Gastrocnemius medialis (tissue), 4 donors: ENCODE measurements at places on chromosomes 7 and 10. TPM values are rescaled to one million over a fixed set of nuclear protein-coding genes. Genes with fewer than 3 reads are reported as not detected.

DNA sequence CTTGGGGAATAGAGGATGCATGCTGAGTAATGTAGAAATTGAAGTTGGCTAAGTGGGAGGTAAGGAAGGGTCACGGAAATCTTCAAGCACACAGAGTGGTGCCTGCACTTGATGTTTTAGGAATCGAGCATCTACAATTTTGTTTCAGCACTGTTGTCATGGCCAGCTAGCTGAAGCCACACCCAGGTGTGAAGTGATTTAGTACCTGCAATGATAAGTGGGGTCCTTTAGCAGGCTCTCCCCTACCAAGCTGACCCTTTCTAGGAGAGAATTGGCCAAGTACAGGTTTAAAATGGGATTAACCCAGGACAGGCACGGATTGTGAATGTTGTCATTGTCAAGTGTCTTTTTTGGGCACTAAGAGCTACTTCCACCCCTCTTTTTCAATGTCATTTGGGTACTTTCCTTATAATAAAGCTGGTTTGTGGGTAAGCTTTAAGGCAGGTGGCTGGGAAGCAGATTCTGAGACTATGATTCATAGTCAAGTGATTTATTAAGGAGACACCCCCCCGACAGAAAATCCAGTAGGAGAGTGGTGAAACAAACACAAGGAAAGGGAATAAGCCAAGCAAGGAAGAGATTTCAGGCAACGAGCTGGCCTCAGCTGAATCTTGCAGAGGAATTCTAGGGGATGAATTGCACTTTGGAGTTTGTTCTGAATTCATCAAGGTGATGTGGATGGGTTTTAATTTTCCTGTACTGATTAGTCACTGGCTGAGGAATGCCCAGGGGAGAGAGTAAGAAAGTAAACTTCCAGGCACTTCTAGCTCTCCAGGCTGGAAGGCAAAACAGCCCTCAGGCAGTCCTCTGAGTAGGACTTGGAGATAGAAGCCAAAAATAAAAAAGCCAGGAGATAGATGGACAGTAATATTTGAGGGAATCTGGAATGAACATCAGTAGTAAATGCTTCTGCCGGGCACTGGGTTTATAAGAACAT, 1128.4 kb downstream of the SORCS3 start:
- DNase-seq: no peak

GRCh38 chr10:116385994-116386809, 41.4 kb upstream of the PNLIPRP3 start:
- no peak for DNase-seq

Gene MEST
- total RNA-seq: 2.3 TPM

- no peak for DNase-seq
These were observed 1.9 kb downstream of the USP6NL start for GRCh38 chr10:11609492-11610093.

- no peak for DNase-seq
These were observed 41.1 kb upstream of the STMP1 start for GRCh38 chr7:135620980-135621850.

DNA sequence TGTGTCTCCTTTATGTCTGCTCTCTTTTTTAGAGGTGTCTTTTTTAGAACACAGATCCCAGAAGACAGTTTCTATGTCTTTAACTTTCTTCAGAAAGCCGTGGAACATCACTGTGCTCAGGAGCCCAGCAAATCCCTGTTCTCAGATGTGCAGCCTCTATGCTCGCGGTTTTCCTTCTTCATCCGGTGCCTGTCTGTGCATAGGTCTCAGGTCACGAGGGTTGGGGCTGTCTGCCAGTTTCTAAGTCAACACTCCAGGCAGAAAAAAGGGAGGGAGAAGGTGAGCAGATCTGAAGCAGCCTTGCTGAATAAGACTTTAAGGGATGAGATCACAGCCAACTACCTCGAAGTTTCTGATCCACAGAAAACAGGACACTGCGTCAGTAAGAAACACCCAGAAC, 68.5 kb downstream of the CRTAC1 start:
- no peak for DNase-seq
